Nephron progenitor cell (in vitro differentiated cells): ENCODE measurements at places on chromosomes 12 and 14.

DNA sequence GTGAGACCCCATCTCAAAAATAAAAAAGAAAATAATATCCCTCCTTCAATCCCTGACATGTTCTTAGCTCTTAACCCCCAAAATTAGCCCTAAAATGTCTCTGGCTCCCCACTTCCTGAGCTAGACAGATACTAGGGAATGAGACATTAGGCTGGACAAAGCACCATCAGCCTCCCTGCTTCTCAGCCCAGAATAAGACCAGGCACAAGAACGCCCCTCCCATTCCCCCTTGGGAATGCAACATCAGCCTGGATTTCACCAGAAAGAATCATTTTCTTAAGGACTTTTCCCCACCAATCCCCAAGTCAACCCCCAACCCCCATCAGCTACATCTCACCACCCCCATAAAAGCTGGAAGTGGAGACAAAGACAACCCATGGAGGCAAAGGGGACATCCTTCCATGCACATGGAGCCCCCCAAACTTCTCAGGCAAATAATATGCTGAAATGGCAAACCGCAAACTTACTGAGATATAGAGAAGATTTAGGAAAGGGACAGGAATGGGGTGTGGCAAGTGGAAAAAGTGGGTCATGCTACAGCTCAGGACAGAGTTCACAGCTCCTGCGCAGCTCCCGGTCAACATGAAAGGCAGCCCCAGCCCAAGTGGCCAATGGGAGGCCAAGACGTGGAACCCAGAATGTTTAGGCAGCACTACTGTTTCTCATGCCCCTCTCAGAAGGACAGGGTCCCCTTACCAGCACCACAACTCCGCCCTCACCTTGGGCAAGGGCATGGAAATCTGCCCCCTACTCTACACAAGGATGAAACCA, 2.7 kb downstream of the CHD4 start:
- DNase-seq = no peak

DNA sequence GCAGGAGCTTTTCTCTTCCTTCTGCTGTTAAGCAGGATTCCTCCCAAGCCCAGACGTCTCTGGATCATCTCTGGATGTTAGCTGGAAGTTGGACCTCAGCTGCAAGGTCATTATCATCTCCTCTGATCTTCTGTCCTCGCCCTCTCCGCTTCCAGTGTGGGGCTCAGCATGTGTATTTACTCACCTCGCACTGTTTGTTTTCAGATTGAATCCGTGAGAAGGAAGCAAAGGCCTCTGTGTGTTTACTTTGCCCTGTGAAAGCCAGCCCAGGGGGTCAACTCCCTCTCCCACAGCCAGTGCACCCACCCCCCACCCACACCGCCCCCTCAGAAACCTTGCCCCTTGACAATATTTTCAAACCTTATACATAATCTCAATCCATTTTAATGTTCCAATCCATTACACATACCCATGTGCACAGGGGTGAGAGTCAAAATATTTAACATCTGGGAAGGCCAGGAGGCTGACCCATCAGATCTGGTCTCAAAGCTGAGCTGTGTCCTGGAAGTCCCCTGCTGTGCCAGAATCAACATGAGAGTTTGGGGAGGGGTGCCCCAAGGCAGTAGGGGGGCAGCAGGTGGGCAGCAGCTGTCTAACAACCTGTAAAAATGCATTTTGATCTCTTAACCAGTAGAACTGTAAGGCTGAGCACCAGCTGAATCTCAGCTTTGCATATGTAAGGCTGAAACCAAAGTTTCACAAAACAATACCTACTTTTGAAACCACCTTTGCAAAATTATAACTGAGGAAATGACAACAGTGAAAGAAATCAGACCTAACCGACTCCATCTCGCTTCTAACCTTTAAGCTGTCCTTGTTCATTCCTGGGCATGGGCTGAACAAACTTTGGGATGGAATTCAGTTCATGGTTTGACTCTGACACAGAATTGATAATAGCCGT, 157.9 kb downstream of the ZNF664 start:
- no peak for DNase-seq

DNA sequence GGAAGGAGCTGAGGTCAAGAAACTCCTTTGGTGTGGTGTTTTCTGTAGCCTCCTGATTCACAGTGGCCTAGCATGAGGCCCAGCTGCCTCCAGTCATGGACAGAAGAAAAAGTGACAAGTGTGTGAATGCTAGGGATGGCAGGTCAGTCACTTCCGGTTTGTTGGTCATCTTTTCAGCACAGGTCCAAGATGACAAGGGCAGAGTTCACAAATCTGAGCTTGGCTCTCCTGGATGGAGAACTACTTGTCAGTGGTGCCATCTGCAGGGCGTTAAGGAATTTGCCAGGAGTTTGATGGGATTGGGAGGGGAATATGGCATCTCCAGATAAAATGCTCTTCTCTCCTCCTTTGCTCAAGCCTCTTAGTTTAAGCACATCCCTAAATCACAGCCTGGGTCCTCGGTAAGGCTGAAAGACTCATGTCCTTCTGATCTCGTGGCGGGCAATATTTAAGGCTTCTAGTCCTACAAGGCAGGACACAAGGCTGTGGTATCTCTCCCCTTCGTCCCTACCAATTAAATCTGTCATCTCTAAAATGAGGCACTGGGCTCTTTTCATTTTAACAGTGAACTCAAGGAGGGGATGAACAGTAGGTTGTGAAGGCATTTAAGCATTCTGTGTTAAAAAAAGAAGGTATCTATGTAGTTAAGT, 10.0 kb downstream of the TUBA1B start:
- peak; percentile 36 for DNase-seq

- no peak for DNase-seq
These were observed 82.9 kb upstream of the MAP1LC3B2 start for GRCh38 chr12:116476227-116476822.

GRCh38 chr14:24909523-24910302, 140.2 kb downstream of the STXBP6 start:
- no peak for DNase-seq

DNA sequence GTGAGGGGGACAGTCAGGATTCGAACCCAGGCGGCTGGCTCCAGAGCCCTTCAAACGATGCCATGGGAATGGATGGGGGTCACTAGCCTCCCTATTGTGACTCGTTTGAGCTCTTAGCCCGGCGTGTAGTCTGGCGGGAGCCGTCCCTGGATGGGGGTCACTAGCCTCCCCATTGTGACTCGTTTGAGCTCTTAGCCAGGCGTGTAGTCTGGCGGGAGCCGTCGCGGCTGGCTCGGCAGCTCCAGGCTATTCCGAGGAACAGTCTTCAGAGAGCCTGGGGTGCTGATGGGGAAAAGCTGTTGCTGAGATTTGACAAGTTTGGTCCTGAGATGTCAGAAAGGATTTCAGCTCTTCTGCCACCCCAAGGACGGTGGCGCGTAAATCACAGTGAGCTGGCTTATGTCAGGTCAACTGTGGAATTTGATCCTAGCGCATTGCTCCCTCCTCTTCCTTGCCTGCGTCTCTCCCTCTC, 58.3 kb downstream of the CALM1 start:
- DNase-seq = peak; percentile 58

- no peak for DNase-seq
These were observed 91.8 kb upstream of the KCNA1 start for GRCh38 chr12:4817880-4818279.

GRCh38 chr14:65084554-65085505, 17.5 kb downstream of the MAX start:
- no peak for DNase-seq

DNA sequence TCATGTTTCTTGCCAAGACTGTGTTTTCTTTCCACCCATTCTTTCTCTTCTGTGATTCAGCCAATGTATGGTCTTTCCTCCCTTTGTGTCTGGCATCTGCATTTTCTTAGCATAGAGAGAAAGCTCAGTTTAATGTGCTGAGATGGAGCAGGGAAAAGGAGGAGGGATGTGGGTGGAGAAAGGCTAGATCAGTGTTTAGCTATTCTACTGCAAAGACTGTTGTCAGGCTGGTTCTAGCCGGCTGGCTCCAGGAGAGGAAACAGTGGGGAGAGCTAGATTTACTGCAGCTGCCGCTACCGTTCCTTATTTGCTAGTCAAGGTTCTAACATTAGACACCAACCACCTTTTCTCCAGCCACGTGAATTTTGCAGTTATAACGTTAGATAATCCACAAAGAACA, 5.2 kb upstream of the RIMKLB start:
- DNase-seq = peak; percentile 50

- DNase-seq = no peak
These were observed 37.0 kb downstream of the RPH3A start for GRCh38 chr12:112828541-112828940.

DNA sequence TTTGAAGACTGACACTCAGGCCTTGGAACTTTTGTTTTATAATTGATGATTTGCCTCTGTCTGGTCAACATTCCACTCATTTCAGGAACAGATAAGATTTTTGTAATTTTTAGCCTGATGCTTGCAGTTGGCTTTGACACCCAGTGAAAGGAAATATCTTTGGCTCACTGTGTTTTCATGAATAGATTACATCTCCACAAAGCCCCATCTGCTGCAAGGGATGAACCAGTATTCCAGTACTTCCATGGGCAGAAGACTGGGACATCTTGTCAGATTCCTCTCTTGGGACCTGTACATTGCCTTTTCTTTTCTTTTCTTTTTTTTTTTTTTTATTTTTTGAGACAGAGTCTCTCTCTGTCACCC, 28.4 kb downstream of the GSG1 start:
- no peak for DNase-seq

GRCh38 chr12:98838231-98838647, 193.1 kb downstream of the APAF1 start:
- DNase-seq = no peak

DNA sequence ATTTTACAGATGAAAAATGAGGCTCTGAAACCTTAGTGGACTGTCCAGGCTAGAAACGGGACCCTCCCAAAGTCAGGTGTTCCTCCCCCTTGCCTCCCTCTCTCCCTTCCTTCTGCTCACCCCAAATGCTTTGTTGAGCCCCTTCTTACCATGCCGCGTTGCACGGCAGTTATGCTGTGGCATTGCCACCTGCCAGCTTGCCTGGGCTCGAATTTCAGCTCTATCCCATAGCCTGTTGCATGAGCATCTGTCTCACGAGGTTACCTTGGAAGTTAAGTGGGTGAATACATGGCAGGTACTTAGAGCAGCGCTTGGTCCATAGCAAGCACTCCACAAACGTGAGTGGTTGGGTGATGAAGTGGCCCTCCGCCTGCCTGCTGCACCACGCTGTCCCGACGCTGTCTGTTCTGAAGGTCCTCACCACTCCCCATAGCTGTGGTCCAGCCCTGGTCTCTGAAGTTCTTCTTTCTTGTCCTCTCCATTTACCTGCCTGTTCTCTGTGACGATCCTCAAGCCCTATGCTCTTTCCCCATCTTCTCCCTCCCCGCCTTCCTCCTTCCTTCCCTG, 269.9 kb downstream of the CACNA1C start:
- no peak for DNase-seq

DNA sequence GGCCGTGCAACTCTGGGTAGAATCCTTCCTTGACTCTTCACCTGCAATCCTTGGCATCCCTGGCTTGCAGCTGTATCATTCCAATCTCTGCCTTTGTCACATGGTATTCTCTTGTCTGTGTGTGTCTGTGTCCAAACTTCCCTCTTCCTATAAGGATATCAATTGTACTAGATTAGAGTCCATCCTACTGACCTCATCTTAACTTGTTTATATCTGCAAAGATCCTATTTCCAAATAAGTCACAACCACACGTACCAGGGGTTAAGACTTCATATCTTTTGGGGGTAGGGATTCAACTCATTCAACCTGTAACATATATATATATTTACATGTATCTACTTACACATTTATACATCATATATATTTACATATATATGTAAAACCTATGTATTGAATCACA, 29.6 kb upstream of the RASSF3 start:
- DNase-seq = no peak

GRCh38 chr12:20489645-20490044, 121.3 kb downstream of the PDE3A start:
- no peak for DNase-seq

- DNase-seq = no peak
These were observed 10.9 kb upstream of the HVCN1 start for GRCh38 chr12:110699591-110700445.

- DNase-seq = peak; percentile 95
These were observed 12.4 kb downstream of the FAM181A start for GRCh38 chr14:93939304-93940229.

DNA sequence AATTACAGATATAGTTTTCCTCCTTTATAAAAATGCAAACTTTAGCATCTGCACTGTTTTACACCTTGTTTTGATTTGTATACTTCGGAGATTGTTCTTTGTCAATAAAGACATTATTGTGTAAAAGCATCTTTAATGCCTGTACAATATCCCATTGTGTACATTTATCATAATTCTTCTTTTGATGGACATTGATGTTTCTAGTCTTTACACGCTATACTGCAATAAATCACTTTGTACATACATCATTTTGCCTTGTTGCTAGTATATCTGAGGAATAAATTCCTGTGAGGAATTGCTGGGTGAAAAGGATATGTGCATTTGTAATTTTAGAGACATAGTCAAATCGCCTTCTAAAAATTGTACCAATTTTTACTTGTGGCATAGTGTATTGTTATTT, 30.4 kb downstream of the WDR20 start:
- no peak for DNase-seq

DNA sequence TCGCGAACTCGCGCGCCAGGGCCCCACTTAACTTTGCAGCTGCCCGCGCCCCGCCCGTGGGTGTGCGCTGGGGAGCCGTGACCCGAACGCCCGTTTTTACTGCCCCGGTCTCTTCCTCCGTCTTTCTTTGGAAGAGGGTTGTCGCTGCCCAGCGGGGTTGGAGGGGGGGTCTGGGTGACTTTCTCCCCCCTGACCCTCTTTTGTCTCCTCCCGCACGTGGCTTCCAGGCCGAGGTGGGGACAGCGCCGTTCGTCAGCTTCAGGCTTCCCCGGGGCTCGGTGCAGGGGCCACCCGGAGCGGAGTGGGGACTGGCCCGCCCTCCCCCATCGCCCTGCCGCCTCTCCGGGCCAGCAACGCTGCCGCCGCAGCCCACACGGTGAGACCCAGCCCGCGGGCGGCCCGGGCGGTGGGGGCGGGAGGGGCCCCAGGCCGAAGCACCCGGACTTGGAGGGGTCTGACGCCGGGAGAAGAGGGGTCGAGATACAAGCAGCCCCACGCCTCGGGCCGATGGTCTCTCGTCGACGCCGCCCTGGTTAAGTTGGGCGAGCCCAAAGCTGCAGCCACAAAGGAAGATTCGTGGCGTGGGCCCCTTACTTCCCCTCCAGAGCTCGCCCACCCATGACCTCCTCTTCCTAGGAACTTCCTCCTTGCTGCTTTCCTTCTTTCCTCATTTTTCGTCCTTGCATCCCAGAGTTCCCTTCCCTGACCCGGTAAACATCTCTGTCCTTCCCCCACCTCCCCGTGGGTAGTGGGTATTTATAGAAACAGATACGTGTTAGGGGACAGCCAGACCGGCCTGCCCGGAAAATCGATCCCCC, 1.2 kb downstream of the DYRK2 start:
- peak; percentile 54 for DNase-seq

GRCh38 chr12:91179966-91180561, 2.6 kb downstream of the DCN start:
- DNase-seq = no peak

- no peak for DNase-seq
These were observed 147.8 kb upstream of the ATP2B1 start for GRCh38 chr12:89856431-89856830.

- no peak for DNase-seq
These were observed 47.2 kb downstream of the CCDC91 start for GRCh38 chr12:28237423-28237822.

GRCh38 chr12:34208331-34209258, 186.3 kb downstream of the ALG10 start:
- no peak for DNase-seq

GRCh38 chr12:14018080-14018479, 36.7 kb upstream of the GRIN2B start:
- DNase-seq = no peak
